Chondrocyte (in vitro differentiated cells): ENCODE measurements at places on chromosomes 12 and 14.

DNA sequence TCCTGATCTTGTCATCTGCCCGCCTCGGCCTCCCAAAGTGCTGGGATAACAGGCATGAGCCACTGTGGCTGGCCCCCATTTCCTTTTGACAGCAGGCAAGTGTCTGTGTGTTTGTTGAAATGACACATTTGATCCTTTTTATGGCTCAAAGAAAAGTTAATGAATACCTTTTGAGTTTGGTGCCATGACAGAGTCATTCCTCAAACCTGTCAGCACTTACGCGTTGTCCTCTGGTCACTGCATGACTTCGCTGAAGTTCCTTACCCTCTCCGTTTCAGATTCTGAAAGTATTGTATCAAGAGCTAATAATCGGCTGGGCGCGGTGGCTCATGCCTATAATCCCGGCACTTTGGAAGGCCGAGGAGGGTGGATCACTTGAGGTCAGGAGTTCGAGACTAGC lies 32.4 kb downstream of the NEMF start:
- DNase-seq: no peak

GRCh38 chr14:101110729-101111619 lies 207.5 kb upstream of the RTL1 start:
- DNase-seq: peak; percentile 78

GRCh38 chr14:33678005-33678404 lies 272.9 kb downstream of the EGLN3 start:
- DNase-seq: no peak

DNA sequence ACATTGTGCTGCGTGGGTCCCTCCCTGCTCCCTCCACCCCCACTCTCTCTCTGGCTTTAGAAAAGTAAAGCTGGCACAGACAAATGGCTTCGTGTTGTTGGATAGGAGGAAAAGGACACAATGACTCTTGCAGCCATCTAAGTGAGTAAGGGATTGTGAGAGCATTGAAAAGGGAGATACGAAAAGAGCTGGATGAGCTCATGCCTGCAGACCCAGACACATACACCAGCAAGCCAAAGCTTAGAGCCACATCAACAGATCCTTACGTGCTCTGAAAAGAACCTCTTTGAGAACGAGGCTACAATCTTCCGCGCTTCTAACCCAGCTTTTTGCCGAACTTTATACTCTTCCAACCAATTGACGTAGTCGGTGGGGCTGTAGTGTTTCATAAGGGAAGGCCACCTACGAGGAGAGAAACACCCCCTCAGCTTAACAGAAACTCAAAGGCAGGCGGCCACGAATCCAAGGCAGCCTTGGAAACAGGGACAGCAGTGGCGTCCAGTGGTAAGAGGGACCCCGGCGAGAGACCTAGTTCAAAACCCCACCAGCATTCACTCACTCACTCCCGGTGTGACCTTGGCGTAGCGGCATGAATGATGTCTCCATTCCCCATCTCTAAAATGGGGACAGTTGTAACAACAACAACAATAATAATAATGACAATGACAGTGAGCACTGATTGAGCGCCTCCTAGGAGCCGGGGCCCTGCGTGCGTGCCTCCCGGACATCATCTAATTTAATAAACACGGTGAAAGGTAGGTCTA lies 1.1 kb downstream of the FBXO21 start:
- DNase-seq: peak; percentile 57

- DNase-seq: no peak
These were observed 3.0 kb upstream of the RBMS2 start for GRCh38 chr12:56518570-56518969.
